Natural killer cell (primary cell): ENCODE measurements at places on chromosomes 6 and 20.
A peak's percentile ranks its signal among the peaks of the same experiment; 100 is the strongest.

GRCh38 chr6:158764183-158764849 is 54.9 kb downstream of the EZR start:
- DNase-seq = no peak

DNA sequence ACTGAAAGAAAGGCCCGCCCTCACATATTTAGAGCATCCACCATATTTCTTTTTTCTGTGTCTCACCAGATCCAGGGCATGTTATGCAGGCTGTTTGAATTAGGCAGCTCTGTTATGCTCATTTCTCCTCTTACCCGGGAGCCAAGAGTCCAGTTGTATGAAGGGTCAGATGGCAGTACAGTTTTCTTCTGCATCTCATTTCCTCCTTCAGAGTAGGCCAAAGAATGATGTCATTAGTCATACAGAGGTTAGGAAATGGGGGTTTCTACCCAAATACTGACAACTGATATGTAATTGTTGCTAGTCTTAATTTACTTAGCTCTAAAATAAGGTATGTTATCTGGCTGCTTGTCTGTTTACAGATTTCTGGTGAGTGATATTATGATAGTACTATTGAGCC is 130.8 kb downstream of the SOBP start:
- DNase-seq = no peak

GRCh38 chr6:37272834-37273566 is 15.1 kb upstream of the TMEM217 start:
- peak; percentile 20 for DNase-seq

GRCh38 chr6:10558565-10558964 is 37.4 kb downstream of the GCNT2 start:
- no peak for DNase-seq

- no peak for DNase-seq
Observed at GRCh38 chr6:85127168-85127498, 322.8 kb upstream of the NT5E start.

- DNase-seq = no peak
Observed at GRCh38 chr20:37393863-37394542, 48.1 kb downstream of the SRC start.

DNA sequence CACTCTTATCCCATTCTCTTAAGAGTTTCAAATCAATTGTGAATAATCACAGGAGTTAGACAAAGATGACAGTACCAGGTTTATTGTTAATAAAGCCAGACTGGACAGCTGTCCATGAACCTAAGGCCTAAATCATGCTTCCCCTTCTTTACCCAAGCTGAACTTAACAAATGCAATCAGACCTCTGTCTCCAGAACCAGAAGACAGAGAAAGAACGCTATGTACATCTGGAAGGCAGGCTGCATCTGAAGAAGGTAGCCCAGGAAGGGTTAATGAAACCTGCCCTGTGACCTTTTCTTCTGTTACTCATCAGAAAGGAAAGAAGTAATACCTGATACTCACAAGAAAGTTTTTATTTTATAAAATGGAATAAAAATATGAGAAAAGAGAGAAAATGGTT is 118.6 kb downstream of the EYA4 start:
- DNase-seq = no peak

DNA sequence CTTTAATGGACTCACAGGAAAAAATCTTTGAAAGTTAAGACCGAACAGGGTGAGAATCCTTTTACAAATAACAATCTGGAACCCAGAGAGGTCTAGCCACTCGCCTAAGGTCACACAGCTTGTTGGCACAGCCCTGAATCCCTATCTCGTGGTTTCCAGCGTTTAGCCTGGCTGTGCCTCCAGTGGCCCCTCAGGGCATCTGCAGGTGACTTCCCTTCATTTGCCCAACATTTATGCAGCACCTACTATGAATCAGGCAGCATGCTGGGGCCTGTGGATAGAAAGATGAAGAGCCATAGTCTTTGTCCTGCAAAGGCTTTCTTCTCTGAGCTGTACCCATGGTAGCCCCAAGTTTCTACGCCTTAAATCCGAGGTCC is 2.6 kb upstream of the NR2E1 start:
- DNase-seq = no peak
